ENCODE measurements at places on chromosomes 2 and 18. TPM values are rescaled to one million over a fixed set of nuclear protein-coding genes. Genes with fewer than 3 reads are reported as not detected.

ELOA2 gene
- not detected for total RNA-seq

FHOD3 gene
- total RNA-seq, result under 0.01 TPM

SLC4A1AP gene
- 58.9 TPM for total RNA-seq

TIA1 gene
- 261 TPM for total RNA-seq

PAX8 gene
- not detected for total RNA-seq

DNA sequence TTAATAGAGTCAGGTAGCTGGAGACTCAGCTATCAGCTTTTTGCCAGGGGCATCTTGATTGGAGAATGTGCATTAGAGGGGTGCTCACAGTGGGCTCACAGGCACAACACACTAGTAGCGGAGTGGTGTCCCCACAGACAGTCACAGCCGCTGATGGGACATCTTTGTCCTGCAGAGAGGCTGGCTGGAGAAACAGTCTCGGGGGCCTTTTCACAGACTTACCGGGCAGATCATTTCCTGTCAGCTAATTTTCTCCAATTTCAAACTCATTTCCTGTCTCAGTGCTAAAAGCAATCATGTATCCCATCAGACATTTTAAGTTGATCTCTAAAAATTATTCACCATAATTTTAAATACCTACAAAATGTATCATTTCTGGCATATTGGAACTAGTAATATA is 562.6 kb downstream of the DCDC2C start:
- DNase-seq, result no peak
- H3K36me3 ChIP-seq, result no peaks in the 10 kb centered on the region
- no peak overlapping the region for H3K4me3 ChIP-seq
- no peaks in the 10 kb centered on the region for H3K4me1 ChIP-seq
- H3K27me3 ChIP-seq, result no peaks in the 10 kb centered on the region

DNA sequence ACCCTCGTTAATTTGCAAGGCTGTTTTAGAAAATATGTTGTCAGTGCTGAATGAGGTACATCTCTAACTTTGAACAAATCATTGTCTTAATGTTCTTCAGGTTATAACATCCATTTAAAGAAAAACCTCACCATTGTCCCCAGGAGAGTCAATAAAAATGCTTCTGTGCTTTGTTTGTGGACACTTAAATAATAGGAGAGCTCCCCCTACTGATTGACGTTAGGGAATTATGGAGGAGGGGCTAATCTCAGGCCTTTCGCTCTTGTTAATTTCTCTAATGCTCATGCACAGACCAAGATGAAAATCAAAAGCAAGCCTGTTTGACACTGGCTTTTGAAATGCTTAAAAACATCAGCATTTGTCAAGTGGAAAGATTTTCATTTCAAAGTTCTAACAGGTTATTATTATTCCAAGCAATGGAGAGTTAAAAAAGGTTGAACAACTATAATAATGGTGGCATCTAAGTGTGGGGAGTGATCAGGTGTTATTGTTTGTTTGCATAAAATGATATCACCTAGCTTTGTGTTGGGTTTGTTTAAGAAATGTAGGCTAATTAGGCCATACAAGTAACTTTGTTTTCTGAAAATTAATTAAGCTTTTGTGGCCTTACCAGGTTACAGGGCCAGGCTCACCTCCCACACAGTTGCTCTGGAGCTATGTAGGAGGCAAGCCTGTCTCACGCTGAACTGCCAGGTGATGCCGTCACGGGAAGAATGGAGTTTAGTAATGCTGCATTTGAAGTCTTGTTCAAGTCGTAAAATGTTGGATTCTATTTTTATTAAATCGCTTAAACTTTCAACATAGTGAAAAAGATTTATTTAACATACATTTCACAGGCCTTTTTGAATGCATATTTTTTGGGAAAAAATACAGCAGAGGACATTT is 51.7 kb upstream of the SMIM21 start:
- no peak overlapping the region for H3K4me3 ChIP-seq
- H3K27ac ChIP-seq, result no peak overlapping the region
- no peaks in the 10 kb centered on the region for H3K27me3 ChIP-seq
- H3K4me1 ChIP-seq, result no peaks in the 10 kb centered on the region

DNA sequence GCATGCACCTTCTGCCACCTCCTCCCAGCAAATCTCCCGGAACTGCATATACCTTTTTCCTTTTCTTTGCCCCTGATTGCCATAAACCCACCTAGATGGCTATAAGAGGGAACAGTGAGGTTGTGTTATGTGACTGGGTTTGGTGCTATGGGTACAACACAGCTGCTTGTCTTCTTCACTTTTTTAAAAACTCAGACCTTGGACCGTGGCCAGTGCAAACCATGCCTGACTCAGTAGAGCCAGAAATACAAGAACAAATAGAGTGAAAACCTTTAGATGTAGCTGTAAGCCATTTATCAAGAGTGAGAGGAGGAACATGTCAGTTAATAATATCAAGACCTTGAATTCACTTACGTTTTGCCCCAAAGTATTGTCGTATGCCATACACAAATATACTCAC is 267.4 kb upstream of the CHAC2 start:
- no peak overlapping the region for H3K27ac ChIP-seq
- H3K36me3 ChIP-seq, result no peaks in the 10 kb centered on the region
- H3K4me3 ChIP-seq, result no peak overlapping the region
- H3K4me1 ChIP-seq, result peaks cover 5% of the 10 kb centered on the region

DNA sequence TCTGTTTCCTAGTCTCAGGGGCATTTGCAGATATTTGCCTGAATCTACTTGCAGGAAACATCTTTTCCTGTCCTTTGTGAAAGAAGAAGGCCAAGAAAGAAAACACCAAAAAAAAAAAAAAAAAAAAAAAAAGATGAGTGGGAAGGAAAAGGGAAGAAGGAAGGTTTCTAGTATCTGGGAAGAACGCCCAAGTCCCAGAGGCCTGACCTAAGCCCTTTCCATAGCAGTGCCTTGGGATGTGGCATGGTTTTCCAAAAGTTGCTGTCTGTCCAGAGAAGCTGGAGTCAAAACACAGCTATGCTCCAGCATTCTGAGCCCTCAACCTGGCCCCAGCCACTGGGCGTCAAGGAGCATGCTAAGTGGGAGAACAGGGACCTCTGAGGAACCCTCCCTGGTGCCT is 123.5 kb downstream of the INHBB start:
- H3K4me3 ChIP-seq, result no peak overlapping the region
- peaks cover 5% of the 10 kb centered on the region for H3K27me3 ChIP-seq
- DNase-seq, result no peak
- H3K36me3 ChIP-seq, result no peaks in the 10 kb centered on the region
- peaks cover 50% of the 10 kb centered on the region for H3K4me1 ChIP-seq

GRCh38 chr18:49699303-49699702 is 114.0 kb downstream of the ACAA2 start:
- peaks cover 12% of the 10 kb centered on the region for H3K4me1 ChIP-seq
- H3K36me3 ChIP-seq, result no peaks in the 10 kb centered on the region
- no peak for DNase-seq

- no peak overlapping the region for H3K4me3 ChIP-seq
- no peaks in the 10 kb centered on the region for H3K4me1 ChIP-seq
- H3K27ac ChIP-seq, result no peak overlapping the region
- no peaks in the 10 kb centered on the region for H3K36me3 ChIP-seq
- no peaks in the 10 kb centered on the region for H3K27me3 ChIP-seq
- DNase-seq, result no peak
Measured at GRCh38 chr2:133489146-133489545, 79.1 kb downstream of the NCKAP5 start.

- H3K27ac ChIP-seq, result no peak overlapping the region
- no peak overlapping the region for H3K4me3 ChIP-seq
- no peaks in the 10 kb centered on the region for H3K27me3 ChIP-seq
- no peak for DNase-seq
Measured at GRCh38 chr18:44635546-44635945, 45.1 kb upstream of the SETBP1 start.
